Iris pigment epithelial cell (primary cell): ENCODE measurements at places on chromosomes 7 and 10.

DNA sequence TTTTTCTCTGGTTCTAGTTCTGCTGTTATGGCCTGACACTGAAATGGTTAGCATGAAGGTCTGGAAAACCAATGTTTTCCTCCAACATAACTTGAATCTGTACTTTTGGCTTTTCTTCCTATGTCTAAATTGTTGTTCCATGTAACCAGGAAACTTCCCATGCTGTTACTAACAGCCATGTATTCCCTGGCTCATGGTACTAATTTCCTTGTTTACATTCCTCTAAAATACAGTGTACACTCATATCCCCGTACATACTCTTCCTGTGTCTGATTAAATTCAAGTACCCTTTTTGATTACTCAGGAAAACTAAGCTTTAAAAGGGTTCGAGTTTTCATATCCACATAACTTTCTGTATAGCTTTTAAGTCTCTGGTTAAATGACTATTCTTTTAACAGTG lies 12.3 kb upstream of the ACSM6 start:
- peak; percentile 21 for DNase-seq

DNA sequence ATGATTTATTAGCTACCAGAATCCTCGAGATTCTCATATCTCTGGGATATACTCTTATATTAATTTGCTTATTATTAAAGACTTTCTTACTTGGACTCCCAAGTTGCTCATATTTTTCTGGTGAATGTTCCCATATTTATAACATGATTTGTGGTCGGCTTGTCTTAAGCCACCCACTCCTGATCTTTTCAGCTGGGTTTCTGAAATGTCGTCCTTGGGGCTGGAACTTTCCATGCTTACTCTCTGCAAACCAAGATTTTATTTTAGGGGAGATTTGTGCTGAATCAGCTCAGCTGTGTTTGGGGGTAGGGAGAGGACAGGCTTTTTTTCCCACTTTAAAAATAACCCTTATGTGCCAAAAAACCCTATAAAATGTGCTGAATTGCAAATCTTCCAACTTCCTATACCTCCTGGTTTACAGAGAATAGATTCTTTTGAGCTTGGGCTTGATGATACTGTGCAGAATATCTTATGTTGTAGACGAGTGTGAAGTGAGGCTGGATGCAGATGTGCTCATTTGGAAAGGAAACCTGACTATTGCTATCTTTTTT lies 162.1 kb downstream of the SND1 start:
- peak; percentile 59 for DNase-seq

DNA sequence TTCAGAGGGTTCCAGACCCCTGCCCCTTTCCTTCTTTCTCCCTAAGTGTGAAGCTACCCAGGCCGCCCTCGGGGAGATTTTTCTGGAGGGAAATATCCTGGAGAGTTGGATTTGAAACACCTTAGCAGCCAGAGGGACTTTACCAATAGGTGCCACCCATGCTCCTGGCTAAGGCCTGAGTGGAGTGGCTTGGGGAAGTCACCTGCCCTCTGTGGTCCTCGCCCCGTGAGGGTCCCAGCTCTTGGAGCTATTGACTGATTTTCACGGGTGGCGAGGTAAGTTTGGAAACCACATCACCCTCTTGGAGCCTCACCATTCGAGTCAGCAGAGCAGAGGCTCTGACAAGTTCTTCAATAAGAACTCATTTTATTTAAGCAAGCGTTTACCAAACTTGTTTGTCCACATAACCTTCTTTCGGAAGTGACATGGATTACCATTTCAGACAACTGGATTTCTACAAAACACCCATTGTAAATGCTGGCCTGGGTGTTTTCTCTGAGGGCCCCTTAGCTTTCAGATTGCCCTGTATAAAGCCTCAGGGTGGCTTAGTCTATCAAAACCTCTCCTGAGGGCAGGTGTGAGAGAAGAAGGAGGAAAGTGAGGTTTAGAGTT lies 20.4 kb downstream of the AQP1 start:
- DNase-seq, result no peak

DNA sequence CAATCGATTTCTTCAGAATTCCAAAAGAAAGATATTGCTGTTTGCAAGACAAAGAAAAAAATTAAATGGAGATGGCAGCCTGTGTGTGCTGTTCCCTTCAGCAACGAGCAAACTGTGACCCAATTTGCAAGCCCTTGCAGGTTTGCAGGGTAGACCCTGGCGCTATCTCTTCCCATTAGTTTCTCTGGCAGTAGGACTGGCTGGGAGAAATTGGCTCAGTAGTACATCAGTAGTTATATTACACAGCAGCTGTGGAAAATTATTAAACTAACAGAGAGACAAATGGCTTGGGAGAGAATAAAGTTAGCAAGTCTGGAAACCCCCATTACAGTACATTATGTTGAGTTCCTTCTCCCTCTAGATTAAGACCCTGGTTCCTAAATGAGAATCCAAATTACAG lies 116.4 kb upstream of the ITGB1 start:
- no peak for DNase-seq

- DNase-seq, result no peak
Observed at GRCh38 chr10:61795551-61795950, 105.9 kb upstream of the ARID5B start.

DNA sequence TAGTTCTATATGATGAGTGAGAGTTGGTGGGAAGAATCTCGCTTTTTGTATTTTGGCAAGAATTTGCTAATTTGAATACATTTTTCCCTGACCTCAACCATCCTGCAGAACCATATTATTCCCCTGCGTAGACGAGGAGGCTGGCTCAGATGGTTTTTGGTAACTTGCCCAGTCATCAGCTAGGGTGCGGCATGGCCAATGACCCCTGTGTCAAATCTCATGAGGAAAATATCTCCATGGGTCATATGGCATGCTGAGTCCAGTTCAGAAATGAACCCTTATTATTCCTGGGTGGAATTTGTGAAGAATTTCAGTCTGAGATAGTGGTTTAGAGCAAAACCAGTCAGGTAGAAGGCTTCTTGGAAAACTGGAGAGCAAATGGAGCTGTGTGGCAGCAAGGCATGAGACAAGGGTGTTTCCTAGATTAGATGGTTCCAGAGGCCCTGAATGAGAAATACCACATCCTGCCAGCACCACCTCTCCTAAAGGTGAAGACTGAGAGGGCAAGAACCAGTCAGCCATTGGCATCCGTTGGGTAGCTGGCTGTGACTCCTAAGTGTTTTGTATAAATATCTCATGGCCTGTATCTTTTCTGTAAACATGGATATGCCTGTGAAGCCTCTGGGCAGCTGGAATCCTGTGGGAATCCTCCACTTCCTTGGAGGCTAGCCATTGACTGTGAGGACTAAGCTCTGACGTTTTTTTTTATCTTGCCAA lies 5.8 kb upstream of the UPP1 start:
- DNase-seq, result peak; percentile 42

- no peak for DNase-seq
Observed at GRCh38 chr7:128954150-128954549, 16.4 kb downstream of the IRF5 start.

DNA sequence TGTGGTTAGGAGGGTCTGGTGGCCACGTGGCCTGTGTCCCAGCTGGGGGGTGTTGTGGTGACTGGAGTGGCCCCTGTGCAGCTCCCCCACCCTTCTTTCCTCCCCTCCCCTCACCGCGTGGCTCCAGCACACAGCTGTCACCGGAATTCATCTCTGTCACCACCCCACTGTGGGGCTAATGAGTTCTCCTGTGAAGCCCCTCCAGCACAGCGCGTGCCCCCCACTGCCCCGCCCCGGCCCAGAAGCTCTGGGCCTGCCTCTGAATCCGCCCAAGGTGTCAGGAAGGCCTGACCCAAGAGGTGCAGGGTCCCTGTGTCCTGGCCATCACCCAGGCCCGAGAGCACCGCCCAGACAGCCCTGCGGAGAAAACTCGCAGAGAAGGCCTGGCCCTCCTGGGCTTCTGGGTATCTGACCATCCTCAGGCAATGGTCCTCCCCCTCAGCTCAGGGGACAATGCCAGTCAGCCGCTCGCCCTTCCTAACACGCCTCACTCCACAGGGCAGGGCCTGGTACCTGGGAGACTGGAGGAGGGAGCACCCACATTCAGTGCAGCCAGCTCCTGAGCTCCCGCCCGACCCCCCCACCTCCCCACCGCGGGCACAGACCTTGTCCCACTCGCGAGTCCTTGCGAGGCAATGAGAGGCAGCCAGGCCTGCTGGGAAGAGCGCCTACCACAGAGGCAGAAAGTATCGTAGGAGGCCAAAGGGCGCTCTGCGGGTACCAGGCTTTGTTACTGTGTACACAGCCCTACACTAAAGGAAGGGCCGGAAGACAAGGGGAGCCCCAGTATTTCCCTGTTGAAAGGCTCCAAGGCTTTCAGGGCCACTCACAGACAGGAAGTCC lies 38.2 kb downstream of the GBX1 start:
- no peak for DNase-seq

- no peak for DNase-seq
Observed at GRCh38 chr7:39656415-39656814, 33.0 kb downstream of the RALA start.

DNA sequence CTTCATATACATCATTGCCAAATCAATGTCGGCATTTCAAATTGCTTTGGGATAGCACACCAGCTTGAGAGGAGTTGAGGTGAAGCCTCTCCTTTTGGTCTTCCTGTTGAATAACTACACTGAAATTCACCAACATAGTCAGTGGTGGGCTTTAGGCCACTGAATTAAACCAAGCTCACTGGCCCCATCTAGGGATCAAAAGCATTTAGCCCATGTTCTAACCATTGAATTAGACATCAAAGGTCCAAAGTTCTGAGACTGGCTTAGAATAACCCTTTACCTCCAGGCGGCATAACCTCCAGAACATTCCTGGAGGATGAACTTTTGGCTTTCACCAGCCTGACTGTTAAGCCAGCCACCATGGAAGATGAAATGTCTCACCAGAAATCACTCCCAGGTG lies 54.6 kb downstream of the BPGM start:
- DNase-seq, result peak; percentile 42

GRCh38 chr10:71295641-71296040 lies 23.4 kb upstream of the SLC29A3 start:
- DNase-seq, result no peak

GRCh38 chr7:130476297-130477150 lies 15.4 kb upstream of the MEST start:
- DNase-seq, result no peak

GRCh38 chr10:122624546-122624945 lies 64.0 kb downstream of the DMBT1 start:
- no peak for DNase-seq

DNA sequence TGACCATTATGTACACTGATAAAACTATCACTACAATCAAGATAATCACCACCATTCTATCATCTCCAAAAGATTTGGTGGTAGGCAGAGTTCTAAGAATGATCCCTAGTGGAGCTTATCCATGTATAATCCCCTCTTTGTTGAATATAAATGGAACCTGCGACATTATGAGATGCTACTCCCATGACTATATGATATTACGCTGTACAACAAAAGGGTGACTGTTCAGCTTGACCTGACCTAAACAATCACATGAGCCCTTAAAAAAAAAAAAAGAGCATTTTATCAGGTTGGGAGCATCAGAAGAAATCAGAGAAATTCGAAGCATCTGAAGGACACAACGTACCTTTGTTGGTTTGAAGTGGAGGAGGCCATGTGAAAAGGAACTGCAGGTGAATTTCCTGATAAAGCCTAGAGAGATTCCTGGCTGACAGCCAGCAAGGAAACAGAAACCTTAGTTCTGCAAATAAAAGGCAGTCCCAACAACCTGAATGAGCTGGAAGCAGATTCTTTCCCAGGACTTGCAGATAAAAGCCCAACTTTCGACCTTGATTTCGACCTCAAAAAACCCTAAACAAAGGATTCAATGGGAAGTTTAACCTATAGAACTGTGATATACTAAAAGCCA lies 270.7 kb downstream of the ADRA2A start:
- no peak for DNase-seq

DNA sequence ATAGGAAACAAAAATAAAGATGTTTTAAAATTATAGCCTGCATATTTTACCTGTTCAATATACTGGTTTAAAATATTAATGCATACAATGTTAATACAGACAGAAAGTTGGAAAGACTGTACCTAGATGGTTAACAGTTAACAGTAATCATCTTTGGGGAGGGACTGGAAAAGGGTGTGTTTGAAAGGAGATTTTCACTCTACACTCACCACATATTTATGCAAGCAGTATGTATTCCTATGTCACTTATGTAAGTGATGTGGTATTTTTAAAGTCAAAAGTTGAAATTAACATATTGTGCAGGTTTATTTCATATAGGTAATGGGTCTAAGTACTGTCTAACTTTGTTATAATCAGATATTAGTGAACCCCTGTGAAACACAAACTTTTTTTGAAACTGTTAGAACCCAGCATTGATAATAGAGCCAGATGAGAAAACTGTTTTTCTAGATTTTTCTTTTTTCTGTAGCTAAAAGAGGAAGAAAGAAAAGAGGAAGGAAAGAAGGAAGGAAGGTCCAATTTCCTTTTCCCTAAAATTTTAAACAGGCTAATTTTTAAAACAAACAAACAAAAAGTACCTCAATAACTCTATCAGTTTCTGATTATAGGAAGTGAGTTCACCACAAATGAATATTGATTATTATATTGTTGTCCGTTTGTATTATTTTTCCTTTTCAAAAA lies 9.0 kb upstream of the STARD3NL start:
- DNase-seq, result no peak

- DNase-seq, result no peak
Observed at GRCh38 chr10:132164761-132165278, 21.9 kb upstream of the DPYSL4 start.

- no peak for DNase-seq
Observed at GRCh38 chr10:83982812-83983211, 156.5 kb upstream of the GHITM start.

DNA sequence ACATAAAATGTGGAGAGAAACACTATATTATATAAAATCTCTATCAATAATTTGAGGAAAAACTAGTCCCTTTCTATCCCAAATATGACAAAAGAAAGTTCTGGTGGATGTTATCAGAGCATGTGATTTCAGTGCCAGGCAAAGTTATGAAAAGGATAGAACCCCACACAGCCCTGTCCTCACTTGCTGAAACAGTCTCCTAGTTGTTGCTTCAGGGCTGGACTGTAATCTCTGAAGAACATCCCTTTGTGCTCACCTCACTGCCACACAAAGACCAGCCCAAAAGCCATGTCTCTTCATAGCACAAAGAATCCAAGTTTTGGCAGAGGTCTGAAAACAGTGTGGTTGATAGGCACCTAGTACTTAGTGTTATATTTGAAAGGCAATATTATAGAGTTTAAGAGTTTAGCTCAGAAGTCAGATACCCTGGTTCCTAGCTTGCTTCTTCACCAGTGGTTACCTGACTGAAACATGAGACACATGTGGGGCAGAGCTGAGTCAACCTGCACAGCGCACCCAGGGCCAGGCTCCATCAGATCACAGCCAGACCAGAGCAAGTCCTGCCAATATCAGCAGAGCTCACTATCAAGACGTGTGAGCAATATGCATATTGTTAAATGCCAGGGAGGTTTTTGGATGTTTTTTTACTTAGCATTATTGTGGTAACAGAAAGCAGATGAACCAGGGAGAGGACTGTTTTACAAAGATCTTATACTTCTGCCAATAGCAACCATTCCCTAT lies 25.0 kb downstream of the CYP3A7 start:
- DNase-seq, result no peak

GRCh38 chr10:100344241-100344788 lies 2.7 kb upstream of the SCD start:
- no peak for DNase-seq

DNA sequence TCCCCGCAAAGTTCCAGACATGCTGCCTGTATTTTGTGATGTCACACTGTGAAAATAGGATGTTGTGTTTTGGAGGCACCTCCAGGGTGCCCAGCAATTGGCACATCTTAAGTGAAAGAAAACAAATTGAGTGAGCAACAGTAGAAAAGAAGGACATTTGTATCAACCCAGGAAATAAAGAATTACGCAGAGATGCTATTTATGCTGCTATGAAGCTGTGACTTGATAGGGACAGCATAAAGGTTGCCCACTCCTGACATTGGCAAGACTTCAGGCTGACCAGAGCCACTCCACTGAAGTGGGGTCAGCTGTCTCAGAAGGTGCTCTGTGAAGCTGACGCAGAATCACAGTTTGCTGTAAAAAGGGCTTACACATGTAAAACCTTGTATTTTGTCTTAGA lies 729.9 kb upstream of the GALNT17 start:
- no peak for DNase-seq
